Activated CD4-positive, alpha-beta T cell treated with anti-CD3 and anti-CD28 coated beads, Interleukin-2, amount 50 U/mL, for 1 hour (primary cell): ENCODE measurements at places on chromosomes 1 and 21.

DNA sequence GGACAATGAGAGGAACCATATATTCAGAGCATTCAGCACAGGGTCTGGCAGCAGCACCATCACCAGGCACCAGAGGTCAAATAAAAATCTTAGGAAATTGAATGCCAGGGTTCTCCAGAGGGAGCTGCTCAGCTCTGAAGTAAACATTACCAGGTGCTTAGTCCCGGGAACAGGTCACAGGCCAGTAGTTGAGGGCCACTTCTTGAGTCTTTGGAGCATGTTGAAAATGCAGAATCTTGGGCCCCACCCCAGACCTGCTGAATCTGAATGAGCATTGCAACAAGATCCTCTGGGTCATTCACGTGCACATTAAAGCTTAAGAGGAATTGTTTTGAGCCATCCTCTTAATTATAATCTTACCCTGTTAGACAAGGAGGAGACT lies 33.8 kb downstream of the PHC2 start:
- no peak for DNase-seq

DNA sequence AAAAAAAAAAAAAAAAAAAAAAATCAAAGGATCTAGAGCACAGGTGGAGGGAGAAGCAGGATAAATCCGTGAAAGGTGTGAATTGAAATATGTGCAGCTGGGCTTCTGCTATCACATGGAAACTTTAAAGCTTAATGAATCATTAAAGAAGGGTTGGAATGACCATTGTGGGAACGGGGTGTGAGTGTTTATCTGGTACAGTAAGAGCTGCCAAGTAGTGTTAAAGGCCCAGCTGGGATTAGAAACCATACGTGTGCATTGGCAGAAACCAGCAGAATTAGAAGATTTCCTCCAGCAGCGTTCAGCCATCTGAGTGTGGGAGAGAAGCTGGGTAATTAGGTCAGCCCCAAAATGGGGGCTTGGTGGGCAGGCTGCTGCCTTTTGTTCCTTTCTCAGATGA lies 13.5 kb downstream of the FALEC start:
- DNase-seq: no peak

- no peak for DNase-seq
Measured at GRCh38 chr21:30153697-30154340, 12.8 kb downstream of the CLDN17 start.

DNA sequence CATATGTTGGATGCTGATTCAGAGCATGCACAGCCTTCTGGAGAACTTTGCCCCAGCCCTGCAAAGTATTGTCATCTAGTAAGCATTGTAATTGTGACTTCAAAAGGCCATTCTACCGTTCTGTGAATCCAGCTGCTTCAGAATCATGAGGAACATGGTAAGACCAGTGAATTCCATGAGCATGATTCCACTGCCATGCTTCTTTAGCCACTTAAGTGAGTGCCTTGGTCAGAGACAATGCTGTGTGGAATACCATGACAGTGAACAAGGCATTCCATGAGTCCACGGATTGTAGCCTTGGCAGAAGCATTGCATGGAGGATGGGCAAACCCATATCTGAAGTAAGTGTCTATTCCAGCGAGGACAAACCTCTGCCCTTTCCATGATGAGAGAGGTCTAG lies 123.7 kb downstream of the S1PR1 start:
- DNase-seq: no peak
